Astrocyte (in vitro differentiated cells and primary cell): ENCODE measurements at places on chromosomes 5 and 9.

GRCh38 chr9:16345902-16346301 is 524.6 kb downstream of the BNC2 start:
- no peak for DNase-seq

DNA sequence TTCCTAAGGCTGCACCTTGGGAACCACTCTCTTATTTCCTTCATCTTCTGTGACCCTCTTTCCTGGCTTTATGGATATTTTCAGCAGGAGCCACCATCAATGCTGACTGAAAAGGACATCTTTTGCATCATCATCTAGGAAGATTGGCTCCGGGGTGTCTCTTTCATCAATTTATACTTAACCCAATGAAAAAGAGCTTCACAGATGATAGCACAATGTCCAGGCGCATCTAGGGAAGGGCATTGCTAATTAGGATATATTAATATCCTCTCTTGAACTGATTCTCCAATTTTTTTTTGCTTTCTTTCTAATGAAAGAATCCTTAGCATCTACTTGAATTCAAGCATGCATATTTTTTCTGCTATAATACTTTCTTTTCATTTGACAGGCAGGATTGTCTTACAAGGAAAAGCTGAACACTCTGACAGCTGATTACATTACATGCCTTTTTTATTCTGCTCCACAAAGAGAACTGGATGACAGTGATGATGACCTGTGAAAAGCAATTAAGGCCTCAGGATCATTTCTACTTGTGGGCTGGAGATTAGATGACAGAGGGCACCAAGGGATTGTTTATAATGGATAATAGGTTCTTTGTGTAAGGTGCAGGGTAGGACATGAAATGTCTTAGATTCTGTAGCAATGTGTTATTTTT is 60.2 kb downstream of the PCSK1 start:
- no peak for DNase-seq

DNA sequence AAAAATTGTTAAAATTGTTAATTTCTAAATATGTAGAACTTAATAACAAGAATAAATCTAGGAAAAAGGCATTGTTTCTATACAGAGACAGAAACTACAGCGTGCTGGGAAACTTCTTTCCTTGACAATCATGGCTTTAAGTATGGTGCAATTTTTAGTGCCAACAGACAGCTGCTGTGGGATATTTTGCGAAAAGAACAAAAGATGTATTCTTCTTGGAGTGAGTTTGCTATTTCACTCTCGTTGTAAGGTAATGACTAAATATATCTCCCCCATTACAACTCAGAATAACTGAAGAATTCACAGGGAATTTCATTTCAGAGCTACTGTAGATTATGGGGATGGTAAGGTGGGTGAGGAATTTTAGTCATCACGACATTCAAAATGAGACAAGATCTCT is 2055.0 kb upstream of the ACO1 start:
- no peak for DNase-seq

DNA sequence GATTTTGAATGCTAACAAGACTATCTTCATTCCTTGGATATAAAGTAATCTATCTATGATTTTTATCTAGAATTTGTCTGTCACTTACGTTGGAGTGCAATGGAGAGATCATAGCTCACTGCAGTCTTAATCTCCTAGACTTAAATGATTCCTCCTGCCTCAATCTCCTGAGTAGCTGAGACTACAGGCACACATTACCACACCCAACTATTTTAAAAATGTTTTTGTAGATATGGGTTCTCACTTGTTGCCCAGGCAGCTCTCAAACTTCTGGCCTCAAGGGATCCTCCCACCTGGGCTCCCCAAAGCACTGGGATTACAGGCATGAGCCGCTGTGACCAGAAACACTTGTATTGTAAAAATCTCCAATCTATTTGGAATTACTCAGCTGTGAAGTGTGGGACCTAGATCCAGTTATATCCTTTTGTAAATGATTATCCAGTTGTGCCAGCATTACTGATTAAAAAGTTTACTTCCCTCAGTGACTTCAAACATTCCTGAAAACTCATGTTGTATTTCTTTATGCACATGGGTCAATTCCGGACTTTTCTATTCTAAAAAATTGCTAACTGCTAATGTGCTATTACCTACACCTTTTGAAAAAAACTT is 1793.8 kb upstream of the WWC1 start:
- no peak for DNase-seq

GRCh38 chr5:154199671-154200220 is 9.2 kb downstream of the GALNT10 start:
- no peak for DNase-seq

GRCh38 chr5:135246605-135246922 is 152.5 kb downstream of the MACROH2A1 start:
- no peak for DNase-seq

DNA sequence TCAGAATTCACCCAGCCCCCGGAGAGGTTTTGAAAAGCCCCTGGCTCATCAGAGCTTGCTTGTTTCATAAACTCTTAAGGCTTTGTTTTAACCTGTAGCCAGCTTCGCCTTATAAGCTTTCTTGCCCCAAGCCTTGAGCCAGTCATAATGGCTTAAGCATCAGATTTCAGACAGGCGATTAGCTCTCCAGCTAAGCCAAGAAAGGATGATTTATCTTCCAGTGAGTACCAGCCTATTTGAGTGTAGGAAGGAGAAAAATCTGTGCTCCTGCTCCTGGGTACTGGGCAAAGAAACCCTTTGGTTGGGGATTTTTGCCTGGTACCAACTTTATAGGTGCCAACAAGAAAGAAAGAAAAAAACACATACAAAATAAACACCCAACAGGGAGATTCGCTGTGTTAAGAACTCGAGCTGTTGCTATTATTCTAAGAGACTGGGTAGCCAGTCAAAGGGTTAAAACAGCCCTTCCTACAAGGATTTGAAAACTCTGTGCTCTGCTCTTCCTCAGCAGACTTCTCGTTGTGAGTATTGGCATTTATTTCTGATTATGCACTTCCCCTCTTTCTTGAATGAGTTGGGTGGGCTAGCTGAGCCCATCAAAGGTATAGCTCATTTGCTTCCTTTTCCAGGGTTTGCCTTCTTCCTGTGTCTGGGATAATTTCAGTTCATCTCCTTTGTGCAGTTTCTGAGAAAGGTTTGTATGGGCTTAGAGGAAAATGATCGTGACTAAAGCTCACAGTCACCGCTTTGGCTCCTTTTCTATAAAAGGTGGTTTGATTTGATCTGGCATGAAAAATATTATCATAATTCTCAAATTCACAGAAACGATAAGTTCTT is 157.2 kb upstream of the DMRT1 start:
- peak; percentile 88 for DNase-seq

DNA sequence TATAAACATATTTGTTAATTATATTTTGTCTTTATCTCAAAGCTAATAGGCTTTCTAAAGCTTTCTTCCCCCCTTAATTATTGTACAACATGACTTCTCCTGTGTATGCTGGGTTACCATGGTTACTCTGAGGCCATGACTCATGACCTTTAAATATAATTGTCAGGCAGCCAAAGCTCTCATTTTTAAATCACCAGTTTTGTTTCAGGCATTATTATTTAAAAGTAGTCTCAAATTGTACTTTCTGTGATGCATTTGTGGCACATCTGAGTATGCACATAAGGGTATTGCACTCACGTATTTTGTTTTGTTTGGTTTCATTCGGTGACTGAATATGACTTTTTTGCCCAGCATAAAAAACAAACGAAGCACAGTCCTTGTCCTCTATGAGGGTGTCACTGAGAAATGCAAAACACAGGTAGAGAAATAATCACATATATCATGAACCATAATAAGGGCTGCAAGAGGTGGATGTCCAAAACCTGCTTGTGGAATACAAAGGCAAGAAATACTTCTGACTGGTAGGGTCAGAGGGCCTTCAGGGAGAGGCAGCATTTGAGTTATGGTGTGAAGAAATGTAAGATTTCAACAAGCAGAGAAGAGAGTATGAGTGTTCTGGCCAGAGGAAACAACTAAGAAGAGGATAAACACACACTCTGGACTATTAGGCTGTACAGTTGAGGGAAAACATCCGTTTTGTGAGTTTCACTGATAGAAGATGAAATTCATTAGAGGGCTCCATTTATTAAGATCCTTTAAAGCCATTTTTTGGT is 2.1 kb downstream of the CCDC192 start:
- DNase-seq = peak; percentile 70

- DNase-seq = no peak
Measured at GRCh38 chr9:92722386-92723298, 42.0 kb downstream of the BICD2 start.

DNA sequence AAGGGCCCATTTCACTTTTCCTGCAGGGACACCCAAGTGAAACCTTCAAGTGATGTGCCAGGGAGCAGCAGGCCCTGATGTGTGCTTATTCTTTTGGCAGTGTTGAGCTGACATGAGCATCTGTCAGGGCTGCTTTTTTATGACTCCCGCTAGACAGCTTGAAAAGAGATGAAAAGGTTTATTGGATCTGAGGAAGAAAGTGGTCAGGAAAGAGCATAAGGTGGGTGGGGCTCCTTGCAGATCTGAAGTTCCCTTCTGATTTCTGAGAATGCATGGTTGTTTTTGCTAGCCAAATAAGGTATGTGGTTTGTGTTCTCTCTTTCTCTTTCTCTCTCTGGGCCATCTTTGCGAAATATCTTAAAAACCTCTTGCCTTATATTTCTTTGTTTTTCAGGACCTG is 316.1 kb downstream of the DMRT2 start:
- no peak for DNase-seq

DNA sequence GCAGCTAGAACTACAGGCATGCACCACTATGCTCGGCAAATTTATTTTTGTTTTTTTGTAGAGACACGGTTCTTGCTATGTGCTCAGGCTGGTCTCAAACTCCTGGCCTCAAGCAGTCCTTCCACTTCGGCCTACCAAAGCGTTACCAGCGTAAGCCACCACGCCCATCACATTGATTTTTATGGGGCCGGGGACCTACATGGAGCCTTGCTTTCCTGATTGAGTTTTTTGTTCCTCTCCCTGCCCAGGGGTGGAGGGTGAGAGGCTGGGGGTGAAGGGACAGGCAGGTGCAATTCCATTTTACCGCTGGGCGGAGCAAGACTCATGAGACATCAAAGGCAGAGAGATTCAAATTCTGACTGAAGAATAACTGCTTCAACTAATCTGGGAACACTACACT is 1.9 kb downstream of the ALDH1B1 start:
- no peak for DNase-seq

DNA sequence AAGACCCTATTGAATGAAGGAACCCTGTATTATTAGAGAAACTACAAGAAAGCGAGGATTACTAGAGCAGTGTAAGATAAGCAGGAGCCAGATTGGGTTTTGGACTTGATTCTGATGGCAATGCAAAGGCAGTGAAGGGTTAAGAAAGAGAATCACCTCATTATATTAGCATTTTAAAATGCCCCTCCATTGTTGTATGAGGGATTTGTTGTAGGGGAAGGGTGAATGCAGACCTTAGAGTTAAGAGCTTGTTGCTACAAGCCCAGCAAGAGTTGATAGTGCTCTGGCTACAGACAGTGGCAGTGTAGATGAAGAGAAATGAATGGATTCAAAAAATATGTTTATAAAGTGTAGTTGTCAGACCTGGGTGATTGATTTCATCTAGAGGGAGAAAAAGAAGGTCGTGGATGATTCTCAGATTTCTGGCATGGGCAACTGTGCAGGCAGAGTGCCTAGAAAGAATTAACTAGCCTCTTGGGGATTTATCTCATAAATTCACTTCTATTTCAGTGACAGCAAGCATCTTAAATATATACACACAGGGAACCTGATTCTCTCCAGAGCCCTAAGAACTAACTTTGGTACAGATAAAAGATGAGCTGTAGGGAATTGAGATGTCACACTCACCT is 344.8 kb downstream of the ARRDC3 start:
- peak; percentile 4 for DNase-seq

DNA sequence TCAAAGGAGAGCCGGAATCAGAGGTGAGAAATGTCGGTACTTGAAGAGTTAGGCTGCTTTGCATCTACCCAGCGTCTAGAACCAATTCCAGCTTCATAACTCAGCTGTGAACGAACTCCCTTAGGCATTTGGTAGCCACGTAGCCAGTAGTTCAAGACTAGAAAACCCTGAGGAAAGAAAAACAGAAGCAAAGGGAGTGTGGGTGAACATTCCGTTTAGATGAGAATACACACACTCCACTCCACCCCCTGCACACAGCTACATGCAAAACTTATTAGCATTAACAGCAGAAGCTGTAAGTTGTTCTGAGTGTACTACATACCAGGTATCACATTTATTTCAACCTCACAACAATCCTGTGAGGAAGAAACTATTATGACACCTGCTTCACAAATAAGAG is 78.3 kb downstream of the SMIM23 start:
- DNase-seq = peak; percentile 93

DNA sequence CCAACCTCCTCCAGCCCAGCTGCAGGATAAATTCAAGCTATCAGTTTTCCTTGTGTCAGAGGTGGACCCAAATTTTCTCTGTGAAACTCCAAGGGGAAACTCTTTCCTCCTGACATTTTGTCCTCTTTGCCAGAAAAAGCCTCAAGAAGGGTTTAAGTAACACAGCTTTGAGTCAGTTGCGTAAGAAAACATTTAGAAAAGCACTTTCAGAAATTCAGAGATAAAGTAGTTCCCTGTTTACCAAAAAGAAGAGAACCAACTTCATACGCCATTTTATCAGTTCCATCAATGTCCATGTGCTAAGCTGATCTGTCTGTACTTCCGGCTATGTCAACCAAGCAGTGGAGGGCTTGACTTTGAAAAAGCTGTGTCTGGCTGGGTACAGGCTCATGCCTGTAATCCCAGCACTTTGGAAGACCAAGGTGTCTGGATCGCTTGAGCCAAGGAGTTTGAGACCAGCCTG is 19.9 kb upstream of the SUSD1 start:
- peak; percentile 61 for DNase-seq

DNA sequence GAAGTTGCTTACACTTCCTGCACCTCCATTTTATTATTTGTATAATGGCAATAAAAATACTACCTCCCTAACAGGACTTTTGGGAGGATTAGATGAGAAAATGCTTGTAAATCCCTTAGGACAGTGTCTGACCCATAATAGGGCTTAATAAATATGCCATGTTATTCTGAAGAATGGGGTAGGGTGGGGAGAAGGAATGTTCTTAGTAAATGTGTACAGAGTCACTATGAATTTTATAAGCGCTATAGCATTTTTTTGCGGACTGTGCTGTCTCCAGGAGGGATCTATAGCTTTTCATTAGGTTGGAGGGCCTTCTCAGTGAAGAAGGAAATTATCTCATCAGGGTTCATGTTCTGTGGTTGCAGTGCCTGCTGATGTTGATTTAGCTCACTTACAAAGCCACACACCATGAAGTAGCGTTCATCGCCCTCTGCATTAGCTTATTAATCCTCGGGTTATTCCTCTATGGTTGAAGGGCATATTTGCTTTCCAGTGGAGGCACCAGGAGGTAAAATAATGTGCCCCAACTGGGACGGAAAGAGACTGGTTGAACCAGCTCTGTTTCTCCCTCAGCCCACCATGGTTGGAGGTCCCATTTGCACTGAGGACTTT is 497.1 kb downstream of the ARHGEF28 start:
- peak; percentile 10 for DNase-seq

DNA sequence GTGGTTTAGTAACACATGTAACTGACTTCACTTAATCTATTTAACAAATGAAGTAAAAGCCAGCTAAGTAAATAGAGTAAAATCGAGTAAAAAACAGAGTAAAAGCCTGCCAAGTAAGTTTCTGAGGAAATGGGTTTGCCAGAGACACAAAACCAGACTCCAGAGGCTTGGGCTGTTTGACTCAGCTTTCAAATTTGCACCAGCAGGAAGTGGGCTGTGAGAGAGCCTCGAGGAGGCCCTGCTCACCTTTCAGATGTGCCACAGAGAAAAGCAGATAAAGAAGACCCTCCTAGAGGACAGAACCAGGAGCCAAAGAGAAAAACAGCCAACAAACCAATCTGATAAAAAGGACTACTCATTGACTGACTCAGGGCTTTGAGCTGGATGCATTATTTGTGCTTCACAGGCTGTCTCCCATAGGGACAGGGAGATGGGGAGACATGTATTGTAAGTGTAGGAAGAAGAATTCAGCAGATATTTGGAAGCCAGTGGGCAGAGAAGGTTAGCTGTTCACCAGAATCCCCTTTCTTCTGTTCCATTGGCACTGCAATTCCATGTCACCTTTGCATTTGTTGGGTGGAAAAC is 14.4 kb upstream of the AMACR start:
- DNase-seq = peak; percentile 85
